ENCODE measurements at places on chromosomes 16 and 17.

GRCh38 chr16:69077251-69077650, 28.2 kb upstream of the HAS3 start:
- DNase-seq = peak; percentile 79

DNA sequence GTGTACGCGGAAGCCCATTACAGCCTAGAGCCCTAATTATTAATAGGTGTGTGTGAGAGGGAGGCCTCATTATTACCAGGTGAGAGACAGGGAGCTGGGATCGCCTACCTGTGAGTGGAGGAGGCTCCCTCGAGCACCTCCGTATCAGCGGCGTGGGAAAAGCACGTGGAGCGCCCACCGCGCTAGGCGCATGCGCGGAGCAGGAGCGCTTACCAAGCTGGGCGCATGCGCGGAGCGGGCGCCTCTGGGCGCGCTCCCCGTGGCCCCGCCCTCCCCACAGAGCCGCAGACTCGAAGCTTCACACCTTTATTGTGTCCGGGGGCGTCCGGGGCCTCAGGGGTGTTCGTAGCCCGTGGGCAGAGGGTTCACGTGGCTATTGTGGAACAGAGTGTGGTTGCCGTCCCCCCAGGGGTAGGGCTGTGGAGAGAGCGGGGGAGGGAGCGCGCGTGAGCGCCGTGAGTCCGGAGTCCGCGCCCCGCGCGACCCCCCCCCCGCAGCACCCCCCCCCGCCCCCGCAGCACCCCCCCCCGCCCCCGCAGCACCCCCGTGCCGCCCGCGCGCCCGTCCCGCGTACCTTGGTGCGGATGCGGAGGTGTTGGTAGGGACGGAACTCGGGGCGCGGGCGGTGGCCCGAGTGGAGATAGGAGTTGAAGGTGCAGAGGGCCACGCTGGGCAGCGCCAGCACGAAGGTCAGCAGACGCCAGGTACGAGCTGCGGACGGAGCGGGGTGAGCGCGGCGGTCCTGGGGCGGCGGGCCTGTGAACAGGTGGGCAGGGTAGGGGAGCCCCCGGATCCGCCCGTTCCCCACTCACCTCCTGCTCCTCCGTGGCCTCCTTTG, 500 bp downstream of the COX6A2 start:
- no peak for DNase-seq

DNA sequence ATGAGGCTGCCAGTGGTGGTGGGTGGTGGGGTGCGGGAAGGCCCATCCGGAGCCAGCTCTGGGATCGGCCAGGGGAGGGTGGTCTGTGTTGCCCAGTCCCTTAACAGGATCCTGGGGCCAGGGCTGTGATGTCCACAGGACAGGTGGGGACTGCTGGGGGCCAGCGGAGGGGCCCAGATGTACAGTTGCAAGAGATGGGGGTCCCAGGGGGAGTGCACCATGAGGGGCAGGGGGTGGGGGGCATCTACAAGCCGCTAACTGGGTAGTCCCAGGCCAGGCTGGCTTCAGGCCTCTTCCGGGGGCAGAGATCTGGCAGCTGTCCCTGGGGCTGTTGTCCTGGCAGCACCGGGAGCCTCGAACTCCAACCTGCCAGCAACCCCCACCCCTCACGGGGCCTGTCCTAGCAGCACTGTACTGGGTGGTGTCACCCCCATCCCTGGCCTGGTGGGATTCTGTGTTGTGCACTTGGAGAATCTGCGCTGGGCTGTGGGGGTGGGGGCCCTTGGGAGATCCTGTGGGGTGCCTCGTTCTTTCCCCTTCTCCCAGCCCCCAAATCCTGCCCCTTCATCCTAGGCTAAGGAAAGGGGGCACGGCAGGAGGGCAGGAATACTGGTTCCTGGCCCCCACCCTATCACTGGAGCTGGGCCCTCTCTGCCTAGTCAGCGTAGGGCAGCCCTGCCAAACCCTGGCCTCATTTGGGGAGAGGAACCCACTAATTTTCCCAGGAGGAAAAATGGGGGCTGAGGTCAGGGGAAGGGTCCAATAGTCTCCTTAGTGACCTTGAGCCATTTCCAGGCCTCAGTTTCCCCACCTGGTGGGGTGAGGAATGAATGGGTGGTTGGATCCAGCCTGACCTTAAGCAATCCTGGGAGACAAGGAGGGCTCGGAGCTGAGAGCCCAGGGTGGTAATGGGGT, 1.4 kb downstream of the MTSS2 start:
- DNase-seq = no peak

DNA sequence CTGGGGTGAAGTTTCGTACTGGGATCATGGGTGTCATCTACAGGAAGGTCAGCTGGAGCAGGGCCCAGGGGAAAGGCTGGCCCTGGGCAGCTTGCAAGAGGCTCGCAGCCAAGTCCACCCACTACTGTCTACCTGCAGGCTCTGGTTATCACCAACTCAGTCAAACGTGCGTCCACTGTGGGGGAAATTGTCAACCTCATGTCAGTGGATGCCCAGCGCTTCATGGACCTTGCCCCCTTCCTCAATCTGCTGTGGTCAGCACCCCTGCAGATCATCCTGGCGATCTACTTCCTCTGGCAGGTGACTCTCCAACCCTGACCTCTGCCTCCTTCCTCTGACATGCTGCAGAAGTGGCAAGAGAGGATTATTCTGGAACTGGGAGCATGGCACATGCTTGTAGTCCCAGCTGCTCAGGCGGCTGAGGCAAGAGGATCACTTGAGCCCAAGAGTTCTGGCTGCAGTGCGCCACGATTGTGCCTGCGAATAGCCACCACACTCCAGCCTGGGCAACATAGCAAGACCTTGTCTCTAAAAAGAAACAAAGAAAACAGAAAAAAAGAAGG, 29.2 kb downstream of the ABCC3 start:
- DNase-seq = no peak

DNA sequence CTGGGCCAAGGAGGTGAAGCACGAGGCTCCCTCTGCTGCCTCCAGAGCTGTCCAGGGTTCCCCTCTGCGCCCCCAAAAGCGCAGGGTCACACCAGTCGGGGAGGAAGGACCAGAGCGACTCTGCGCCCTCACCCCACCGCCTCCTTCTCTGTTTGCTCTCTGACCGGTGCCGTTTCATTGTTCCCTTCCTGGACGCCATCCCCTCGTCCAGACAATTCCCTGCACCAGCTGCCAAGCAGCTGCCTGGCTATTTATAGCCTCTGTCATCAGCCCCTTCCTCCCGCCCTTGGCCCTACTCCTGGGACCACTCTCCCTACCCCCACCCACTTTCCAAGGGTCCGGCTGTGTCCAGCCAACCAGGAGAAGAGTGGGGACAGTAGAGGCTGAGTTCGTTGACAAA, 68.8 kb upstream of the CREBBP start:
- DNase-seq = no peak

- no peak for DNase-seq
Measured at GRCh38 chr16:2988590-2989099, 8.4 kb upstream of the PKMYT1 start.

DNA sequence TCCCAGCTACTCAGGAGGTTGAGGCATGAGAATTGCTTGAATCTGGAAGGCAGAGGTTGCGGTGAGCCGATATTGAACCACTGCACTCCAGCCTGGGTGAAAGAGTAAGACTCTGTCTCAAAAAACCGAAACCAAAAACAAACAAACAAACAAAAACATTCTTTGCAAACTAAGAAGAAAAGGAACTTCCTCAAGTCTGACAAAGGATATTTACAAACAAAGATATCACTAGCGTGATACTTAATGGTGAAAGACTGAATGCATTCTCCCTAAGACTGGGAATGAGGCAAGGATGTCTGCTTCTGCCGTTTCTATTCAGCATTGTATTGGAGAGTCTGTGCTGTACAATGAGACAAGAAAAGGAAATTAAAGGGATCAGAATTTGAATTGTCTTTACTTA, 10.5 kb upstream of the MPO start:
- no peak for DNase-seq

- DNase-seq = no peak
Measured at GRCh38 chr16:726438-727290, at the start of the genes CCDC78 and HAGHL. Gene CCDC78, minus strand, starts transcription at chr16:726443. Its CDS starts 76 bp downstream, at chr16:726367. Gene HAGHL, plus strand, starts transcription at chr16:727106. Its CDS starts 404 bp downstream, at chr16:727510.
